HT-29 (cell line): ENCODE measurements at places on chromosomes 16 and 17. TPM values are rescaled to one million over a fixed set of nuclear protein-coding genes. Genes with fewer than 3 reads are reported as not detected.
A peak's percentile ranks its signal among the peaks of the same experiment; 100 is the strongest.

DNA sequence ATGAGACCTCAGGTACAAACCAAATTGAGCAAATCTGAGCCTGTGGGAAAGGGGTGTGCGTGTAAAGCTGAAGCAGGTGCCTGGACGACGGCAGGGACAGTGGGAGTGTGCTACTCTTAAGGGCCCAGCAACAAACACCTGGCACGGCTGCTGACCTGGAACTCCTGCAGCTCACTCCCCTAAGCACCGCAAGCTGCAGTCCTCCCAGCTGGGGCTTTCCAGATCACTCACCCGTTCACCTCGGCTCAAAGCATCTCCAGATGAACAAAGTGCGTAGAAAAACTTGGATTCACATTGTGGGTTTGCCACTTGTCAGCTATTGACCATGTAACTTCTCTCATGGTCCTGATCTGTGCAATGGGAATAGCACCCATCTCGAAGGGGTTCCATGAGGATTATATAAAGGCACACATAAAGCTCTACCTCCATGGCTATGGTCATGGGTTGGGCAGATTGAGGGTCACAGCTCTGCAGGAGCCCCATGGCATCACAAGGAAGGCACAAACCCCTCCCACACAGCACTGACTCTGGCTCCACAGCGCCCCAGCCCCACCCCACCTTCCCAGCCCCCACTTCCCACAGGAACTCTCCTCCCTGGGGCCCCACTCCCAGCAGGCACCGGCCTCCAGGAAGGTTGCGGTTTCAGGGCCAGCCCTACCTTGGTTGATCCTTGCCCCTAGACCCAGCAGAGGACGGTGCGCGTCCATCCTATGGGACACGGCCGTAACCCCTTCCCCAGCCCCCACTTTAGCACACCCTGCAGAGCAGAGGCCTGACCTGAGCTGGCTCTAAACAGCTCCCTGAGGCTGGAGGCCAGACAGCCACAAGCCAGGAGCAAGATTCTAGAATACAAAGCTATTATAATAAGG lies 21.9 kb downstream of the ST3GAL2 start:
- DNase-seq: no peak

GRCh38 chr17:27449541-27449940 lies 6.7 kb upstream of the KSR1 start:
- no peak for DNase-seq

ACLY gene
- 185 and 194 TPM in 2 replicates for total RNA-seq

GRCh38 chr16:27401768-27402568 lies at the start of gene IL21R:
TSS of gene IL21R (plus strand) at chr16:27402174. CDS start at chr16:27430072, 27,898 bp downstream.
- DNase-seq: no peak

GRCh38 chr16:79628501-79628975 lies 28.0 kb upstream of the MAF start:
- no peak for DNase-seq

- no peak for DNase-seq
Measured at GRCh38 chr17:2545393-2545792, 33.7 kb upstream of the METTL16 start.

GRCh38 chr16:76650582-76650981 lies 373.4 kb downstream of the CNTNAP4 start:
- DNase-seq: peak; percentile 11

ADAMTS18 gene
- total RNA-seq: not detected in 2 replicates

GRCh38 chr17:72710834-72711233 lies 381.7 kb downstream of the SLC39A11 start:
- no peak for DNase-seq

DNA sequence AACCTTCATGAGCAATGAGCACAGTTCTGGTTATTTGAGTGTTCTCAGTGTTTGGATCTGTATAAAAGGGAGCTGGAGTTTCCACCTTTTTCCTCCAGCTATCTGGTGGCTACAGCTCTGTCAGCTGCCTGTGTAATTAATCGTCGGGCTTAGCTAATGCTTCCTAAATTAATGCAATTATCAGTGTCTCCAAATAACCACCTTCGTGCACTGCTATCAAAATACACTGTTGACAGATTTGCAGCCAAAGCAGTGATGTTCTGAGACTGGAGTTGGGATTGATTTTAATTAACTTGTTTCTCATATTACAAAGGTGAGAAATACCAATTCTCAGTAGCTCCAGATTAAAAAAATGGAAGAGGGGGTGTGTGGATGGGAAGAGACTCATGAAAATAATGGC lies 325.8 kb downstream of the CBLN1 start:
- DNase-seq: no peak

DNA sequence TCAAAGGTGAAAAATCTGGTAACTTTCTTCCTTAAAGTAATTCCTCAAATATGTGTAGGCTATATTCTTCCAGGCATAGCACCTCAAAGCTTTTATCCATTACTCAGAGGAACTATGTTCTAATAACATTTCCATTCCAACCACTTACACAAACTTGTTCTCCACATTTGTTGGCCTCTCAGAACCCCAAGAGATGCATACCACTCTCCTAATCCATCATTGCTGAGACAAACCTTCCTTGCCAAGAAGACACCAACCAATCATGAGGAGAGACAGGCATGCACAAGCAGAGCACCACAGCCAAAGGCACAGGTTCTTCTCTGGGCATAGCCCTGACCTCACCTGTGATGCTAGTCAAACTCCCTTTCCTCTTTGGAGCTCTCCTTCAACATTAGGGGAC lies 20.9 kb downstream of the CDH11 start:
- DNase-seq: no peak

DNA sequence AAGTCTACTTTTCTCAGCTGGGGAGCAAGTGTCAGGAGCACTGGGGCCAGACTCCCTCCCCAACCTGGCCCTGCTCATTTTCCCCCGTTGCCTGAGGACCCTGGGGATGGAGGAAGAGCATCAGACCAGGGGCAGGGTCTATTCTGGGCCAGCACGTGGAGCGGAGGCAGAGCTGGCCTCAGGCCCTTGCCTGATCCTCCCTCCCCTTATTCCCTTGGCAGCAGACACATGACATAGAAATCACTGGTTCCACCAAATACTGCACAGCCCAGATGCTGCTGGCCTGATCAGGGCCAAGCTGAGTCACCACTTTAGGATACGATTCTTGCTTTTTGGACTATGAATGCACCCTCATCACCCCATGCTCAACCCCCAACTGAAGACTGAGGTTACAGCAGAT lies 15.8 kb upstream of the AGRP start:
- no peak for DNase-seq

DNA sequence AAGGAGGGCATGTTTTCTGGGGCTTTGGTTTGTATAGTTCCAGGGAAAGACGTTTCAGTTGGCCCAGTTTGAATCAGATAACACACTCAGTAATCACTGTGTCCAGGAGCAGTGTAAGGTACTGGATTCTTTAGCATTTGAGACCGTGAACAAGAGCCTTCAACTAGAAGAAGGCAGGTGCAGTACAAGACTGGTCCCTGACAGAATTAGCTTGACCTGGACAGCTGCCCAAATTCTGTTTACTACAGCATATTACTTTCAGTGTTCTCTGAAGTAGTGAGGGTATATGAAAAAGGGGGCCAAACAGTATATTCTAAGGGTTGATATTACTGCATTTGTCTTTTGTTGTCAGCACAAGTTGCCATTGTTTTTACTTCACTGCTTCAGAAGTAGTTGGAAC lies 81.3 kb downstream of the COX10 start:
- no peak for DNase-seq
